ENCODE measurements at places on chromosomes 11 and 22. TPM values are rescaled to one million over a fixed set of nuclear protein-coding genes. Genes with fewer than 3 reads are reported as not detected.

- no peaks in the 10 kb centered on the region for H3K27me3 ChIP-seq
- H3K27ac ChIP-seq = no peak overlapping the region
- H3K4me1 ChIP-seq = peaks cover 24% of the 10 kb centered on the region
- H3K36me3 ChIP-seq = no peaks in the 10 kb centered on the region
- no peak for DNase-seq
- H3K4me3 ChIP-seq = no peak overlapping the region
Observed at GRCh38 chr22:39287076-39287725, 32.2 kb downstream of the RPL3 start.

DNA sequence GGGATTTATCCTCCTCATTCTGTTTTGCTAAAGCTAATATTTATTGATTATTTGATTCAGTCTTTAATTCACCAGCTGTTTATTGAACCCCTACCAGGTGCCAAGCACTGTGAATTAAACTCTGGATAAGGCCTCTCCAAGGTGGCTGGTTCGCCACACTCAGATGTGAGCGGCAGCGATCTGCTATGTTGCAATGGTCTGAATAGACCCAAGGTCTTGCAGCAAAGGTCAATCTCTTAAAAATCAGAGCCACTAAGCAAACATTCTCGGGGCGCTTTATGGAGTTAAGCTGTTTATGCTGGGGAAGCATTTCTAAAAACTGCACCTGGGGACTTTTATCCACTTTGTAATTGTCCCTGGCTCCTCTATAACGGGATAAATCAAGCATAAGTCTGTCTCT lies 10.5 kb upstream of the TSPAN18 start:
- DNase-seq = no peak
- H3K27me3 ChIP-seq = no peaks in the 10 kb centered on the region
- H3K36me3 ChIP-seq = no peaks in the 10 kb centered on the region
- H3K27ac ChIP-seq = no peak overlapping the region
- no peak overlapping the region for H3K4me3 ChIP-seq
- peaks cover 35% of the 10 kb centered on the region for H3K4me1 ChIP-seq

GRCh38 chr11:121591405-121592033 lies 138.8 kb upstream of the SORL1-AS1 start:
- DNase-seq = peak; percentile 78
- peaks cover 2% of the 10 kb centered on the region for H3K36me3 ChIP-seq
- no peak overlapping the region for H3K27ac ChIP-seq
- H3K4me3 ChIP-seq = no peak overlapping the region

- H3K4me3 ChIP-seq = no peak within 1 kb of the TSS
- peaks cover 7% of the 10 kb centered on the region for H3K36me3 ChIP-seq
- no peak for DNase-seq
- H3K27ac ChIP-seq = no peak within 1 kb of the TSS
Observed at GRCh38 chr11:60971520-60971919, at the start of gene CD6. CD6 (plus strand) TSS chr11:60971680; CDS start chr11:60971866, 186 bp downstream.

DNA sequence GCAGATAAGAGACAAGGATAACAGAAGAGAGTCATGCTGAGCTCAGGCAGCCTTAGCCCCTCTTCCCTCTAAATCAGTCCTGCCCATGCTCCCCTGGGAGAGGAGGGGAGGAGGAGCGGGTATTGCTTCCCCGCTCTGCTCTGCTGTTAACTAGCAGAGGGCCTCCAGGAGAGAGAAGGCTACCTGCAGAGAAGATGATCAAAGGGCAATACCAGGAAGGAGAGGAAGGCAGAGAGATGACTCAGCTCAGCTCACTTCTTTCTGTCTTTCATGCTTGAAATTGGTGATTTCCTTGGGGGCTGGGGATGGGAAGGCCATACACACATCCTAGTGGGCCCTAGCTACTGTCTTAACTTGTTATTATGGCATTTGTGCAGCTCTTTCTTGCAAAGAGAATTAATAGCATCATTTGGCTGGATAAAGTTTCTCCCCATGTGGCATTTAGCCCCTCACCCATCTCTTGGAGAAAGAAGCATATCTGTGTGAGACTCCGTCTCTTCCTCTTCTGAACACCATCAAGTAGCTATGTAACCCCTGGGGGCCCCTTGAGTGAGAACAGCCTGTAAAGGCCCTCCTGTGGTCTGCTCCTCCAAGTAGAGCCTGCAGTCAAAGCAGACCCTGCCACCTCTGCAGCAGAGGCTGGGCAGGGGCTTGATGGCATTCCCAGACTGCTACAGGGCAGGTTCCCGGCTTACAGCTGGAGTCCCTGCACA lies 33.4 kb upstream of the AMOTL1 start:
- H3K36me3 ChIP-seq = no peaks in the 10 kb centered on the region
- peaks cover 39% of the 10 kb centered on the region for H3K4me1 ChIP-seq
- H3K4me3 ChIP-seq = no peak overlapping the region
- no peak for DNase-seq
- H3K27ac ChIP-seq = no peak overlapping the region

DNA sequence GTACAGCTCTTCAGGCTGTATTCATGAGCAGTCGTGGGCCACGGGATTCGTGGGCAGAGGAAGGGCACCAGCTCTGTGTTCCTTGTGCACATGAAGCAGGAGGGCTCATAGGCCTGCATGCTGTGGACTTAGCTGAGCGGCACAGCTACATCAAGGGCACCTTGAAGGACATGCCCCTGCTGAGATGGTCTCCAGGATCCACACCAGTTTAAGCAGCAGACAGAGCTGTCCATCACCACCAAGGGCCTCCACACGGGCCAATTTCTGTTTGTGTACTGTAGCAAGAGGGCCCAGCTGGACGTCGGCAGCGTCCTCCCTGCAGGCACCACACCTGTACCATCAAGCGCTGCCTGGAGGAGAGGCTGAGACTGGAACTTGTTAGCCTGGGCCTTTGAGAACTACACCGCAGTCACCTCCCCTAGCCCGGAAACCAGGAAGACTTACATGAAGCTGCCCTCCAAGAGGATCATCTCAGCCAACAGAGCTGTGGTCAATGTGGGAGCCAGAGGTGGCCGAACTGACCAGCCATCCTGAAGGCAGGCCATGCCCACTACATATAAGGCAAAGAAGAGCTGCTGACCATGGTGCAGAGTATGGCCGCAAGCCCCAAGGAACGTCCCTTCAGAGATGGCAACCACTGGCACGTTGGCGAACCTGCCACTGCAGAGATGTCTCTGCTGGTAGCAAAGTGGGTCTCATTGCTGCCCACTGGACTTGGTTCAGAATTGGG lies 32.7 kb upstream of the GNB1L start:
- no peaks in the 10 kb centered on the region for H3K36me3 ChIP-seq
- H3K27me3 ChIP-seq = no peaks in the 10 kb centered on the region
- H3K4me3 ChIP-seq = no peak overlapping the region

THYN1 gene
- total RNA-seq = 62.6 TPM

LDHAL6A gene
- not detected for total RNA-seq

- DNase-seq = no peak
- H3K4me3 ChIP-seq = no peak overlapping the region
- H3K4me1 ChIP-seq = peaks cover 24% of the 10 kb centered on the region
- no peaks in the 10 kb centered on the region for H3K27me3 ChIP-seq
- no peak overlapping the region for H3K27ac ChIP-seq
Observed at GRCh38 chr11:31555938-31556337, 46.4 kb downstream of the ELP4 start.

DNA sequence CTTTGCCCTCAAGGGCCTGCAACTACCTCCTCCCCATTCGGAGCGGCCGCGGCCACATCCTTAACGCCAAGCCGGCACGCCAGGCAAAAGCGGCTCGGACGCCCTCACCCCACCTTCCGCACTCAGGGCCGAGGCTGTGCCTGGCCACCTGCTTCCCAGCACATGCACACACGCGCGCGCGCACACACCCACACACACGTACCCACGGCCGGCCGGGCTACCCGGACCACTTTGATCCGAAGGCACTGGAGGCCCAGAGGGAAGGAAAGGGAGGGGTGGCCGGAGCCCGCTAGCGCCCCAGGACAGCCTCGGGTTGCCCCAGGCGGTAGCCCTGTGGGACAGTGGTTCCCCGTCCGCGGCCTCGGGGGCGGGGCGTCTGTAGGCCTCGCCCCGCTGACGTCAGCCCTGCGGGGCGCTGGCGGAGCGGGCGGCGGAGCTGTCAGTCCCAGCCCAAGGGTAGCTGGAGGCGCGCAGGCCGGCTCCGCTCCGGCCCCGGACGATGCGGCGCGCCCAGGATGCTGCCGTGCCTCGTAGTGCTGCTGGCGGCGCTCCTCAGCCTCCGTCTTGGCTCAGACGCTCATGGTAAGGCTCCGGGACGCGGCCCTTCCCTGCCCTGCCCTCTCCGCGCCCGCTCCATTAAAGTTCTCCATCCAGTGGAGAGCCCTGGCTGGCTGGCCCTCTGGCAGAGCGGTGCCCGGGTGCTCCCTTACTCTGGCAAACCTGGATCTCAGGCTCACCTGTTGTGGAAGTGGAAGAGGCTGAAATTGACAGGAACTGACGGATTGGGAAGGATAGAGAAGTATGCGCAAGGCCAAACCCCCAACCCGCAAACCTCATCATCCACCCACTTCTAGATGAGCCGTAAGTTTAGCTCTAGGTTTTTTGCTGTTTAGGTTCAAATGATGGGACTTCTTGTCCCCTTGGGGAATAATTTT lies at the start of gene IL10RA:
TSS of gene IL10RA (plus strand) at position 442 of the 935 bp plus-strand sequence. CDS start at position 516, 74 bp downstream.
- peak; percentile 70 for DNase-seq
- no peaks in the 10 kb centered on the region for H3K36me3 ChIP-seq
- peak within 1 kb of the TSS; percentile 84 for H3K4me3 ChIP-seq
- peaks cover 60% of the 10 kb centered on the region for H3K27me3 ChIP-seq
- peak within 1 kb of the TSS; percentile 77 for H3K27ac ChIP-seq

DNA sequence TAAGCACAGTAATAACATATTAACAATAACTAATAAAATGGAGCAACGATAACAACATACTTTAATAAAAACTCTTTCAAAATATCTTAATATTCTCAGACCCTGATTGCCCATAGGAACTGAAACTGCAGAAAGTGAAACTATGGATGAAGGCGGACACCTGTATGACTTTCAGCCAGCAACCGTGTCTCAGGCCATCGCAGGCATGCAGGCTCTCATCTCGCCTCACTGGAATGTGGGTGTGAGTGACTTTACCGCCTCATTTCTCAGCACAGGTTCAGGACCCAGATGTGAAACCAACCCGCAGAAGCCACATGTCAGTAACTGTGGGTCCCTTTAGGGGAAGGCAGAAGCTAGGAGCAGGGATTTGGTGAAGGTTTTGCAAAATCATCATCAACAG lies 539.1 kb downstream of the FAM181B start:
- no peaks in the 10 kb centered on the region for H3K36me3 ChIP-seq
- no peak overlapping the region for H3K4me3 ChIP-seq
- H3K4me1 ChIP-seq = no peaks in the 10 kb centered on the region
- H3K27me3 ChIP-seq = no peaks in the 10 kb centered on the region

- DNase-seq = peak; percentile 2
- no peaks in the 10 kb centered on the region for H3K36me3 ChIP-seq
- H3K27ac ChIP-seq = no peak overlapping the region
- H3K27me3 ChIP-seq = no peaks in the 10 kb centered on the region
- H3K4me3 ChIP-seq = no peak overlapping the region
Observed at GRCh38 chr11:109697140-109697843, 275.3 kb downstream of the C11orf87 start.

- DNase-seq = no peak
- H3K27ac ChIP-seq = no peak overlapping the region
- no peak overlapping the region for H3K4me3 ChIP-seq
- H3K27me3 ChIP-seq = peaks cover 9% of the 10 kb centered on the region
Observed at GRCh38 chr22:37084385-37084784, 25.1 kb downstream of the TMPRSS6 start.

Data from neural crest cell (in vitro differentiated cells).